Pancreas (tissue), 10 donors: ENCODE measurements at places on chromosomes 11 and 22. TPM values are rescaled to one million over a fixed set of nuclear protein-coding genes. Genes with fewer than 3 reads are reported as not detected.

Gene HOATZ
- polyA plus RNA-seq: not detected

Gene MYO18B
- 0.15 TPM for polyA plus RNA-seq

Gene GAB4
- polyA plus RNA-seq: not detected

Gene RAG2
- polyA plus RNA-seq: not detected

Gene KCNJ5
- polyA plus RNA-seq: 2.8 TPM

Gene OR52I2
- not detected for polyA plus RNA-seq

Gene CAVIN3
- polyA plus RNA-seq: 28.7 TPM
